ENCODE measurements at places on chromosomes 7 and 10.

DNA sequence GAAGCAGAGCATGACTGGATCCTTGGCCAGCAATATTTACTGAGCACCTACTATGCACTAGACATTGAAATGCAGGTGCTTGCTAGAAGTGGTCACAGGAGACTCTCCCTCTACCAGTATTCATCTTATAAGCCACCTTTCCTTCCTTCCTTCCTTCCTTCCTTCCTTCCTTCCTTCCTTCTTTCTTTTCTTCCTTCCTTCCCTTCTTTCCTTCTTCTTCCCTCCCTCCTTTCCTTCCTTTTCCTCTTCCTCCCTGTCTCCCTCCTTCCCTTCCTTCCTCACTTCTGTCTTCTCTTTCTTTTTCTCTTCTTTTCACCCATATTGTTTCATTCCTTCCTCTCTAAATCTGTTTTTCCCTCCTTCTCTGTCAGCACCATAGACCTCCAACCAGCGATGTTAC, 47.3 kb upstream of the TCF7L2 start:
- H3K27me3 ChIP-seq: no peaks in the 10 kb centered on the region
- DNase-seq: no peak
- H3K36me3 ChIP-seq: no peaks in the 10 kb centered on the region
- no peak overlapping the region for H3K27ac ChIP-seq
- H3K4me1 ChIP-seq: no peaks in the 10 kb centered on the region
- H3K4me3 ChIP-seq: no peak overlapping the region

DNA sequence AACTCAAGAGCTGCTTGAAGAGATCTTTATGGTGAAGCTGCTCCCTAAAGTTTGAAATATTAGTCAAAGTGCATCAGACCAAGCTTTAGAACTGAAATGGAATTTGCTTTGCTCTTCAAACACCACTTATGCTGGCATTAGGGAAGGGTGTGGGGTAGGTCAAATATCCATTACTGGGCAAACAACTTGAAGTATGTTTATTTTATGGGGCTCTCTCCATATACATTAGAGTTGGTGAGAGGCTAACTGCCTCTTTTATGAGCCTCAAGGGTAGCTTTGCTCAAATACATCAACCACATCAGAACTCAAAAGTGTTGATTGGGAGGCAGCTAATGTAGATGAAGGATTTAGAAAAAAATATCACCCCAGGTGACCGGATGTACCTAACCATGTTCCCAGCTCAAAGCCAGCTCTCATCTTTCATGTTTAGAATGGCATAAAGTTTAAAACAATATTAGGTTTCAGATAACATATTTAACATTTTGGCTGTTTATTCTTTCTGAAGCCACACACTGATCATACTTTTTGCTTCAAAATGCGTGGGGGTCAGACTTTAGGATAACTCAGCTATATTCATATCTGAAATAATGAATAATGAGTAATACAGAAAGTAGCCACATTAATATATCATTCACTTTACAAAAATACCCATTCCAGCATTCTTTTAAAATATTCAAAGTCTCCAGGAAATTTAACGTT, 318.6 kb downstream of the PTEN start:
- no peak overlapping the region for H3K4me3 ChIP-seq
- H3K27me3 ChIP-seq: no peaks in the 10 kb centered on the region
- no peak for DNase-seq
- no peak overlapping the region for H3K27ac ChIP-seq

DNA sequence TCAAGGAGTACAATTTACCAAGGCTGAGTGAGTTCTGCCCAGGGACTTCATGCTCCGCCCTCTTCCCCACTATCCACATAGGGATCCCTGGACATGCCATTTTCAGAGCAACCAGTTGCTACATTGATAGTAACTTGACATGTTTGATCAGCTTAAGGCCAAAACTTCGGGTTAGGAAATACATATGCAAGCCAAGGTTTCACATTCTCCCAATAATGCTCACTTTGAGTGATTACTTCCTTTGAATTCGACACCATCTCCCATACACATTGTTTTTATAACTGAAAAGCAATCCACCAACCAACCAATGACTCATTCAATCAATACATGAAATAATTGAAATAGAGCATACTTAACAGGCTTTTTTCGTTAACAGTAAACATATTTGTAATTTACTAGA, 137.9 kb downstream of the GLI3 start:
- H3K4me1 ChIP-seq: no peaks in the 10 kb centered on the region
- DNase-seq: no peak
- no peak overlapping the region for H3K27ac ChIP-seq
- H3K36me3 ChIP-seq: peaks cover 8% of the 10 kb centered on the region

GRCh38 chr7:130432886-130433285, 7.9 kb downstream of the CEP41 start:
- H3K36me3 ChIP-seq: no peaks in the 10 kb centered on the region
- H3K27me3 ChIP-seq: no peaks in the 10 kb centered on the region
- H3K4me3 ChIP-seq: no peak overlapping the region
- no peak for DNase-seq

- H3K27me3 ChIP-seq: no peaks in the 10 kb centered on the region
- no peaks in the 10 kb centered on the region for H3K36me3 ChIP-seq
- no peaks in the 10 kb centered on the region for H3K4me1 ChIP-seq
- H3K27ac ChIP-seq: no peak overlapping the region
- no peak for DNase-seq
- H3K4me3 ChIP-seq: no peak overlapping the region
Observed at GRCh38 chr10:95896071-95896850, 11.5 kb upstream of the CC2D2B start.

- no peaks in the 10 kb centered on the region for H3K27me3 ChIP-seq
- DNase-seq: no peak
- H3K4me1 ChIP-seq: no peaks in the 10 kb centered on the region
- no peak overlapping the region for H3K4me3 ChIP-seq
- H3K27ac ChIP-seq: no peak overlapping the region
Observed at GRCh38 chr10:3538656-3539531, 246.1 kb downstream of the KLF6 start.

DNA sequence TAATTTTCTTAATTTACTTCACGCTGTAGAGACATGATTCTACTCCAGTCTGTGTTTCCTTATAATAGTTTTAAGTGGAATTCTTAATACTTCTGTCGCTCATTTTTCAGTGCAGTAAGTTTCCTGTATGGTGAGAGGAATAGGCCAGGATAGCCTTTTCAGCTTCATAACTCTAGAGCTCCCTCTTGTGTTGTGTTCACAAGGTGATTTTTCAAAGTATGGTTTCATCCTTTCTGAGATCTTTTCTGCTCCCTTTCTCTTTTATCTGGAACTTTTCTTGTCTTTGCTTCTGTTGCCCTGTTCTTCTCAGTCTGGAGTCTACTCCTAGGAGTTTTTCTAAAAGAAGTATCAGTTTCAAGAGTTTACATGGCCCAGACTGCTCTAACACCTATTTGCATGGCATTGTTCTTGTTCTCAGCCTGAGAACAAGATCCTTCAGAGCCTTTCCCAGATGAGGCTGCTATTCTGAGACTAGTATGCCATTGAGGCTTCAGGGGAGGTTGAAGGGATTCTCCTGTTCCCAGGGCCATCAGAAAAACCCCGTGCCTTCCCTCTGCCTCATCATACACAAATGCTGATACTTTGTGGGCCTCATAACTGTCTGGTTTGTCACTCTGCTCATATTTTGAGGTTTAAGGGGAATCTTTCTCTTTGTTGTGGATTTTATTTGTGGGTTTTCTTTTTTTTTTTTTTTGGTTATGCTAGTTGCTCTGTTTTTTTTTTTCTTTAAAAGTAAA, 21.8 kb downstream of the NET1 start:
- no peaks in the 10 kb centered on the region for H3K27me3 ChIP-seq
- DNase-seq: no peak
- no peak overlapping the region for H3K27ac ChIP-seq
- H3K4me1 ChIP-seq: peaks cover 4% of the 10 kb centered on the region
- H3K4me3 ChIP-seq: no peak overlapping the region
- H3K36me3 ChIP-seq: peaks cover 32% of the 10 kb centered on the region

GRCh38 chr7:28591041-28591674, 178.8 kb downstream of the CREB5 start:
- H3K27ac ChIP-seq: no peak overlapping the region
- H3K4me1 ChIP-seq: no peaks in the 10 kb centered on the region
- no peak overlapping the region for H3K4me3 ChIP-seq
- H3K27me3 ChIP-seq: no peaks in the 10 kb centered on the region
- DNase-seq: no peak

DNA sequence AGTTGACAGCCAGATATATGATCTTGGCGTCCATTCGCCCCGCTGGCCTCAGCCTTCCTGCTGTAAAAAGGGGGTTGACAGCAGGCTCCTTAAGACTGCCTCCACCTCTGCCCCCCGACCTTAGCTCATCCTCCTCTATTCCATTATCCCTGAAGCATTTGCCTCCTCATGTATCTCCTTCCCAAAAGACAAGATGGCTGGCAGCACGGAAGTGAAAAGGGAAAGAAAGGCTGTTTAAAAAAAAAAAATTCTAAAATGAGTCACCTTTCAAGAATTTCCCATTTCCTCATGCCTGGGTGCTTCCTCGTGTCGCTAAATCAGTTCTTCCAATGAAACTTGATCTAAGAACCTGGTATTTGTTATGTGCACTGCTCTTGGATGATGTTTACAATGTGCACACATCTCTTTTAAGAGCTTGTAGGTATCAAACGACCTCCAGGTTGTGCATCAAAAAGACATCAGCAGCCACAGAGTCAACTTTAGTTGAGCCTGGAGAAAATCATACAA, 1.7 kb downstream of the SCRN1 start:
- no peak for DNase-seq
- no peaks in the 10 kb centered on the region for H3K4me1 ChIP-seq
- H3K27ac ChIP-seq: no peak overlapping the region
- no peaks in the 10 kb centered on the region for H3K36me3 ChIP-seq
- H3K4me3 ChIP-seq: no peak overlapping the region
- no peaks in the 10 kb centered on the region for H3K27me3 ChIP-seq

DNA sequence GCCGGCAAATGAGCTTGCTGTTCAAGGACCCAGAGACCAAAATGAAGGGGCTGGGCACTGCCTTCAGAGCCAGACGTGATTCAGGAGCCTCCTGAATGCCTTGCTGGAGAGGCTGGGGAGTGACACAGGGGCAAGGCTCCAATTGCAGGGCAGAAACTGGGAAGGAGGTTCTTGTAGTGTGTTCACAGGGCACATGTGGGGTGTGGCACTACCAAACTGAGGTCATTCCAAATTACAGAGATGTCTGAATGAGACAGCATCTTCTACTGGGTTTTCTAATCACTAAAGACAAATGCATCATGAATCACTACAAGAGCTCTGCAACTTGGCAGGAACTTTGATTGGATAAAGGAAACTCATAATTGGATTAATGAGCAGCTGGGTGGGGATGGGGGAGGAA, 17.8 kb downstream of the CRTAC1 start:
- no peaks in the 10 kb centered on the region for H3K36me3 ChIP-seq
- H3K4me1 ChIP-seq: no peaks in the 10 kb centered on the region
- H3K4me3 ChIP-seq: no peak overlapping the region
- no peaks in the 10 kb centered on the region for H3K27me3 ChIP-seq

DNA sequence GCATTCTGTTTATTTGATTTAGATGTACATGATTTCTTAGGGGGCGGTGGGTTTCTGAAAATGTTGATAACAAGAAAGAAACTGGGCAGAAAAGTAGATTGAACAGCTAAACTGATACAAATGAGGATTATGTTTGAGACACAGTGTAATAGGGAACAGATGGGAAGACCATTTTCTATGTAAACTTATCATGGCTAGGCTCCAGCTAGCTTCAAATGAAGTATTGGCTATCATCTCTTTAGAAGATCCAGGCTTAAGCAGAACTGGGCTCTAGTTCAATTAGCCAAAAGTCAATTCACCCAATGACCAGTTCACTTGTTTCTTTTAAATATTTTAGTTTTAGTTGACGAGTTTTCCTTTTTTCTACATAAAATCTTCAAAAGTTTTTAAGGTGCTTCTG, 639.5 kb downstream of the ANKRD7 start:
- DNase-seq: no peak
- no peak overlapping the region for H3K27ac ChIP-seq
- peaks cover 8% of the 10 kb centered on the region for H3K4me1 ChIP-seq
- H3K36me3 ChIP-seq: no peaks in the 10 kb centered on the region
- H3K27me3 ChIP-seq: no peaks in the 10 kb centered on the region

- no peaks in the 10 kb centered on the region for H3K4me1 ChIP-seq
- no peak overlapping the region for H3K27ac ChIP-seq
- no peak overlapping the region for H3K4me3 ChIP-seq
- no peaks in the 10 kb centered on the region for H3K27me3 ChIP-seq
- H3K36me3 ChIP-seq: no peaks in the 10 kb centered on the region
Observed at GRCh38 chr7:30184791-30185487, 50.2 kb downstream of the MTURN start.

DNA sequence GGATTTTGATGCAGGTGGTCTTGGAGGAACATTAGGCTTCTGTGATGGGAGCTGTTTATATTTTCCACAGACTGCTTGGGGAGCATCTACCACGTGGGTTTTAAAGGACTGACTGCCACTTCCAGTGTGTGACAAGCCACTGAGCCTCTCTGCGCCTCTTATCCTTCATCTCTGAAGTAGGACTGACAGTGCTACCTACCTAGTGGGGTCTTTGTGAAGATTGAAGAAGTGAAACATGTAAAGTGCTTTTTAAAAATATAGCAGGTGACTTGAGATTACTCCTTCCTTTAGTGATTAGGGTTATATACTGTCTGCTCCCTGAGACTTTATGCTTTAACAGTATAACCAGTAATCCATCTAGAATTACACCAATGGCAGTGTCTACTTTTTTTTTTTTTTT, 29.9 kb downstream of the NKX2-3 start:
- H3K27me3 ChIP-seq: peaks cover 10% of the 10 kb centered on the region
- H3K4me3 ChIP-seq: no peak overlapping the region
- H3K36me3 ChIP-seq: no peaks in the 10 kb centered on the region
- DNase-seq: no peak
- no peaks in the 10 kb centered on the region for H3K4me1 ChIP-seq

- H3K27ac ChIP-seq: no peak overlapping the region
- no peak overlapping the region for H3K4me3 ChIP-seq
- H3K4me1 ChIP-seq: no peaks in the 10 kb centered on the region
Observed at GRCh38 chr10:28280652-28281051, 22.2 kb downstream of the MPP7 start.

DNA sequence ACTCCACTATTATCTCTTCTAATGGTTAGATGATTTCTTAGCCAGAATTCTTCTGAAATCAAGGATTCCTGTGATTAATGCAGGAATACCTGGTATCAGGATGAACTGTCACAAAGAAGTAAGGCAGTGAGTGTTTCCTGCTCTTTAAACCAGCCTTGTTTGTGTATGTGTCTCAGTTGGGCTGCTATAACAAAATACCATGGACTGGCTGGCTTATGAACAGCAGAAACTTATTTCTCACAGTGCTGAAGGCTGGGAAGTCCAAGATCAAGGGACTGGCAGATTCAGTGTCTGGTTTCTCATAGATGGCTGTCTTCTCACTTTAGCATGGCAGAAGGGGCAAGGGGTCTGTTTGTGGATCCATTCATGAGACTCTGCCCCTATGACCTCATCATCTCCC, 42.7 kb downstream of the LRMDA start:
- H3K4me3 ChIP-seq: no peak overlapping the region
- no peaks in the 10 kb centered on the region for H3K36me3 ChIP-seq
- H3K4me1 ChIP-seq: no peaks in the 10 kb centered on the region
- DNase-seq: no peak

DNA sequence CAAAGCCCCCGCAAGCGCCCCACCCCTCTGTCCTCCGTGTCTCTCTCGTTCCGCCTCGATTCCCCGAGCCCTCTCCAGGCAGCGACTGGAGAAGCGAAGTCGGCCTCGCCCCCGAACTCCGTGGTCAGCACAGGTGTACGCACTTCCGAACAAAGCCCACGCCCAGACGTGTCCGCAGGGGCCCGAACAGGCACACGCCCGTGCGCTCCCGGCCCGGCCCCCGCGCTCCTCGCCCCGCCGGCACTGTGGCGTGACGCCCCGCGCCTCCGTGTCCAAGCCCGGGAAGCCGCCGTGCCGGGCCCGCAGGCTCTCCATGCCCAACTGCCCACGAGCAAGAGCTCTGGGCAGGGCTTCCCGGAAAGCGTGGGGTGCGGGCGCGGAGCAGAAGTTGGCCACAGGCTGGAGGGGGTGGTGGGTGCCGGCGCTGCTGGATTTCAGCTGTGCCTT, 662 bp downstream of the NRCAM start:
- no peaks in the 10 kb centered on the region for H3K36me3 ChIP-seq
- no peak overlapping the region for H3K4me3 ChIP-seq
- no peak for DNase-seq
- H3K27ac ChIP-seq: no peak overlapping the region

All from DND-41 (cell line).